RPMI8226 (cell line): ENCODE measurements at places on chromosomes 13 and 19.

DNA sequence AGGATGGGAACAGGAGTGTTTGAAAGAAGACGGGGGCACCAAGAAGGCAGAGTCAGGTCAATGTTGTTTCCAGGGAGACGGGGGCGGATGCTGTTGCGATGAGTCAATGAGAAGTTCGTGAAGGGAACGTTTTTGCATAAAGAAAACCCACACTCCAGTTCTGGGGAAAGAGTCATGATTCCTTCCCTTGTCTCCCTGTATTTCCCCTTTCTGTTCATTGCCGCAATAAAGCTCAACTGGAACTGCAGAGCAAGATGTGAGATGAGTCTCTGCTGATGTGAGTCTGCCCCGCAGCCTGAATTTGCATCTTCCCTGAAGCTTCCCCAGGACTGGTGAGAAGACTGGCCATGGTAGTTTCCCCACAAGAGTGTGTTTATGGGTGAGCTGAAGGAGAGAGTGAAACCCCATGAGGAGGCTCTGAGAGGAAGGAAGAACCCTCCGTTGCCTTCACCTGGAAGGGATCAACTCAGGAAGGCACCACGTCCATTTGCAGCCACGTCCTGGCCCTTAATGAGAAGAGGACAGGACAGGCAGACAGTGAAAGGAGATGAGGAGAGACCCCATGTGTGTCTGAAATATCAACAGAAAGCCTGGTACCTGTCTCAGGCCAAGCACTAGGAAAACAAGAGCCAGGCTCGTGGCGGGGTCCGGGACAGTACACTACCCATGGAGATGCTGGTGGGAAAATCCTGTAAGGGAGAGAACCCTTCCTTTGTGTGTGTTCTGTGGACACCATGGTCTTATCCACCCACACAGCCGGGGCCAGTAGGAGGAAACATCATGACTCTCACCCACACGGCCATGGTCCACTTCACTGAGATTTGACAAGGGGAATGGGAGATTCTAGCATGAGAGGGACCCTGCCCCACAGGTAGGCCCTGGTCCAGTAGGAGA, 13.7 kb downstream of the LILRA1 start:
- no peak for DNase-seq

GRCh38 chr13:73107481-73107880, 48.7 kb downstream of the KLF5 start:
- no peak for DNase-seq

DNA sequence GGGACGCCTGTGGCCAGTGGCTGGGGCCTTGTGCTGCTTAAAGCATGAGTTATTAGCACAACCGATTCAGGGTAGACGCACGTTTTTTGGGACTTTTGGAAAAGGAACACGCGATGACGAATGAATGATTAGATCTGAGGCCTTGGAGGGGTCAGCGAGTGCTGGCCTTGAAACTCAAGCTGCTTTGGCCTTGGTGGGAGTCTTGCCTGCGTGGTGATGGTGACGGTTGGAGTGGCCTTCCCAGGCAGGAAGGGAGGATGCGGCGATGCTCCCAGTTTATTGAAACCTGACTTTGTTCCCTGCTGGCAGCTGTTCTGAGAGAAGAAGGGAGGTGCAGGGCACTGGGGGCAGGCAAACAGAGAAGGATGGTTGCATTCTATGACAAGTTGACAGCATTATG, 63.1 kb upstream of the RNF113B start:
- DNase-seq, result no peak

GRCh38 chr13:29844441-29844840, 6.0 kb downstream of the UBL3 start:
- no peak for DNase-seq

DNA sequence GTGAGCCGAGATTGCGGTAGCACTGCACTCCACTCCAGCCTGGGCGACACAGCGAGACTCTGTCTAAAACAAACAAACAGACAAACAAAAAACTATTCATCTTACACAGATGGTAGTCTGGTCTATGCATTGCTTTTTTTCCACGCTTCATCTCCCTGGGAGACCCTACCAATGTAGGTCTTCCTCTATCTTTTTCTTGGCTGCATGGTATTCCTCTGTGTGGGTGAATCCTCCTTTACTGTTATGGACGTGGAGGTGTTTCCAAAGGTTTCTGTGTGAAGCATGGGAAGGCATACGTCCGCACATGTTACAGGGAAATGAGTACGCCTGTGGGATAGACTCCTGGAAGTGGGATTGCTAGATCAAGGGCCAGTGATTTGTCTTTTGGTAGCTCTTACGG, 5.6 kb downstream of the BICRA start:
- DNase-seq, result no peak

DNA sequence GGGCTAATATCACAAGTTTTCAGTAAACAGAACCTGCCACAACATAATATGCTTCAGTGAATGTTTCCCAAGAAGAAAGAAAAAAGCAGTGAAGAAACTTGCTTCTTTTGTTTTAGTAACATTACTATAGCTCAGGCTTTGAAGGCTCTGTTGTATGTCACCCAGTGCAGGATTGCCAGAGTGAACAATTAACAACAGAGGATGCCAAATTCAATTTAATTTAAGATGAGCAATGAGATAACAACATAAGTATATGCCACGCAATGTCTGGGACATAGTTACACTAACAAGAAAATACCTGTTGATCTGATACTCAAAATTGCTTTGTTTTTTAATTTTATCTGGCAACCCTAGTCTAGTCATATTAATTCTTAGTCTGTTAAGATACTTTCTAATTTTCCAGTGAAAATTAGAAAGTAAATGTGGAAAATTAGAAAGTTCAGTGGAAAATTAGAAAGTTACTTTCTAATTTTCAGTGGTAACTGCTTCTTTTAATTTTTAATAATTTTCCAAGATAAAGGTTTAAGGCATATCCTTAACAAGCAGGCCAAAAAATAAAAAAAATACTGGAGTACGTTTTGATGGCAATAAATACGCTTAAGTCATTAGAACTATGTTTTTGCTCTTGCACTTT, 336.3 kb downstream of the SLITRK6 start:
- no peak for DNase-seq

- peak; percentile 90 for DNase-seq
These were observed at the start of gene ZNF626 for GRCh38 chr19:20661150-20661819. Gene ZNF626 (minus strand): TSS chr19:20661571. CDS start chr19:20661446, 125 bp downstream.

GRCh38 chr19:13022859-13023636, 27.8 kb downstream of the NFIX start:
- DNase-seq, result peak; percentile 93

DNA sequence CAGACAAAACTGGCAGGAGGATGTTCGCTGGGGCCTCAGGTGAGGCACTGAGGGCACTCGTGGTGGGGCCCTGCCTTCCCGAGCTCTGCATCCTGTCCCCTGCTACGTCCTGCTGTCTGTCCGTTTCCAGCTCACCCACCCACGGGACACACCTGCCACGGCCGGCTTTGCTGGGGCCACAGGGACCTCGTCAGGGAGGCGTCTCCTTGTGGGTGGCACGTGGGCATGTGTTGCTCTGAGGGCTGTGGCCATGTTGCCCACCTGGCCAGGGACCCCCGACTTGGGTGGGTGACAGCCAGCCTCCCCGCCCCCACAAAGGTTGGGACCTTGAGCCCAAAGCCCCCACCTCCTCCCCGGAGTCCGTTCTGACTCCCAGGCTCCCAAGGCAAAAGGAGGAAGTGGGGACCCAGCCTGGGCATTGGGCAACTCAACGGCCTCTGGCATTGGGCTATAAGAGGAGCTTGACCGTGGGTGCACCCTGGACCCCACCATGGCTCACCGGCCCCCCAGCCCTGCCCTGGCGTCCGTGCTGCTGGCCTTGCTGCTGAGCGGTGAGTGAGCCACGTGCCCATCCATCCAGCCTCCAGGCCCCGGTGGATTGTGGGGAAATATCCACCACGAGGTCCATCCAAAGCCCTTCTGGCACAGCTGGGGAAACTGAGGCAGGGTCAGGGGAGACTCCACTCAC, at the start of gene PRTN3:
Gene PRTN3 (plus strand): TSS at position 481 of the 688 bp plus-strand sequence. CDS start 10 bp downstream, at position 491.
- no peak for DNase-seq

- peak; percentile 18 for DNase-seq
These were observed 67.8 kb downstream of the GADD45B start for GRCh38 chr19:2543463-2544442.

DNA sequence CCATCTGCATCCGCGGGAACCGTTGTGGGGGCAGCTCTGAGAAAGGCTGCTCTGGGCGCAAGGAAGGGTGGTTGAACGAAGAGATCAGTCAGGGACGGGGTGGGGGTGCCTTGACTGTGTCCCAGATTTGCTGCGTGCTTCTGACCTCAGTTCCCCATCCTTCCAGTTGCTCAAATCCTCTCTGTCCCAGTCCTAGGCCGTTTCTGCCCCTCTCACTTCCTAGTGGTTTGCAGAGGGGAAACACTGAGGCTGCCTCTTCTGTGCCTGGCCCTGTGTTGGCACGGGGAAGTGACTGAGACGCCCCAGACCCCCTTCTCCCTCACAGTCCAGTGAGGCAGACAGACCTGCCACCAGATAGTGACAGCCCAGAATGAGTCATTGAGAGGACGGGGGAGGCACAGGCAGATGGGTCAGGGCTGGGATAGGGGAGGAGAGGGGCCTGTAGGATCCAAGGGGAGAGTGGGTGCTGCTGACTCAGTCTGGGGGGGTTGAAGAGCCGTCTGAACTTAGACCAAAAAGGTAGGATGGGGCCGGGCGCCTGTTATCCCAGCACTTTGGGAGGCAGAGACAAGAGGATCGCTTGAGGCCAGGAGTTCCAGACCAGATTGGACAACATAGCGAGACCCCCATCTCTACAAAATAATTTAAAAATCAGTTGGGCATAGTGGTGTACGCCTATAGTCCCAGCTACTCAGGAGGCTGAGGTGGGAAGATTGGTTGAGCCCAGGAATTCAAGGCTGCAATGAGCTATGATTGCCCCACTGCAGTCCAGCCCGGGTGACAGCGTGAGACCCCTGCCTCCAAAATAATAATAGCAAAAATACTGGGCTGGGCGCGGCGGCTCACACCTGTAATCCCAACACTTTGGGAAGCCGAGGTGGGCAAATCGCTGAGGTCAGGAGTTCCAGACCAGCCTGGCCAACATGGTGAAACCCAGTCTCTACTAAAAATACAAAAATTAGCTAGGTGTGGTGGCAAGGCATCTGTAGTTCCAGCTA, 26.5 kb downstream of the NUMBL start:
- no peak for DNase-seq

DNA sequence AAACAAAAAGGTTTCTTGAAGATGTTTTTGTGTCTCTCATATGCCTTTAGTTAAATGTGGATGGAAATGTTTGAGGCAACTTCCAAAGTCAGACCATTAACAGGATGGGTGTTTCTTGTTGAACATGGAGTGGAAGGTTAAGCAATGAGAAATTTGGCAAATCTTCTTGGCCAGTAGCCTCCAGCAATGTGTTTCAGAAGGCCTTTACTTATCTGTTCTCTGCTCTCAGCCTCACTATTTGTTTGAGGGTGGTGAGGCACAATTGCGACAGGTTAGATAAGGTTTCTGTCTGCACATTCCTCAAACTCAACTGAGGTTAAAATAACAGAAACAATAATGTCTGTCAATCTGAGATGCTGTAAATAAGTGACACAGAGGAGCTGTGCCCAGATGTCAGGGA, 1019.0 kb downstream of the DIAPH3 start:
- no peak for DNase-seq

- DNase-seq, result no peak
These were observed 408.0 kb downstream of the DIAPH3 start for GRCh38 chr13:59755632-59756290.

GRCh38 chr13:29575098-29575497, 20.4 kb downstream of the SLC7A1 start:
- DNase-seq, result no peak

GRCh38 chr13:65112123-65112522, 2118.0 kb downstream of the PCDH9 start:
- DNase-seq, result no peak

- DNase-seq, result no peak
These were observed 37.2 kb upstream of the SOHLH2 start for GRCh38 chr13:36251526-36251925.

- DNase-seq, result no peak
These were observed 9.6 kb upstream of the UBL3 start for GRCh38 chr13:29859971-29860370.

DNA sequence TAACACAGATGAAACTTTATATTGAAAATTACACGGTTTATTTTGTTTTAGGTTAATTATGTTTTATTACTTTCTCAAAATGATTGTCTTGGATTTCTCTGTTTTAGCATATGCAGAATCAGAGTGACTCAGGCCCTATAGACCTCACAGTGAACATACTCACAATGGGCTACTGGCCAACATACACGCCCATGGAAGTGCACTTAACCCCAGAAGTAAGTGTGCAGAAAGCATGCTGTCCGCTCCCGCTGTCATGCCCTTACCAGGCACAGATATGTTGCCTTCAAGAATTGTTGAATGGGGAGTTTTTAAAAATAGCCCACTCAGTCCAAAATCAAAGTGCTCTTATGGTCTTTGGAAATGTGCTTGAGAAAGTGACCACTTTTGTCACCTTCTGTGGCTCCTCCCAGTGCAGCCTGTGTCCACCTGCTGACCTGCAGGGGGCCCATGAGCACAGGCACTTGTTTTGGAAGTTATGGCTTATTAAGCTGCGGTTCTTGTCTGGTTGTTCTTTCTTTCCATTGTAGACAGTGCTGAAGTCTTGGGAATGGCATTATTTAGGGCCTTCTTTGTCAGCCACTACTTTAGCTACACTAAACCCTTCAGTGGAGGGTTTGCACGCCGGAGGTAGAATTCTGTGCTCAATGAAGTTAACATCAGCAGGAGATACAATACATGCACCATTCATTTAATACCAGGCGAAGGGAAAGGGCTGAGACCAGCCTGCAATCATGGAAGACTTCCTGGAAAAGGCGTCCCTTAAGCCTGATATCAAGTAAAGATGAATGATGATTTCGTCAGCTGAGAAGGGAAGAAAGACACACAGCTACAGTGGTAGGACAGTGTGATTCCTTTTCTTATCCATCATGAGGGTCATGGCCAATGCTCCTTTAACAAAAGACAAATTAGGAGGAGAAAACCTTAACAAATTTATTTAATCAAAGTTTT, 36.7 kb downstream of the CUL4A start:
- no peak for DNase-seq

DNA sequence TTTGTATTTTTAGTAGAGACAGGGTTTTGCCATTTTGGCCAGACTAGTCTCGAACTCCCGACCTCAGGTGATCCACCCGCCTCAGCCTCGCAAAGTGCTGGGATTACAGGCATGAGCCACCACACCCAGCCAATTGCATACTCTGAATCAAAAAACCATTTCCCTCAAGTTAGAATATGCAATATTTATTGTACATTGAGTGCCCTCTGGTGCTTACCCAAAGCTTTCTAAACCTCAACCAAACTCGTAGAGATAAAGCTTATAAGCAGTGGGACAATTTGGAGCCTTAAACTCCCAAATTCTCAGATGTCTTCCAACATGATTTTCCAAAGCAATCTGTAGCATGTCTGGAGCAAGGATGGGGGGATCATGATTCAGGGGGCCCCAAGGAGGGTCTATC, 22.4 kb downstream of the RFXAP start:
- DNase-seq, result no peak

DNA sequence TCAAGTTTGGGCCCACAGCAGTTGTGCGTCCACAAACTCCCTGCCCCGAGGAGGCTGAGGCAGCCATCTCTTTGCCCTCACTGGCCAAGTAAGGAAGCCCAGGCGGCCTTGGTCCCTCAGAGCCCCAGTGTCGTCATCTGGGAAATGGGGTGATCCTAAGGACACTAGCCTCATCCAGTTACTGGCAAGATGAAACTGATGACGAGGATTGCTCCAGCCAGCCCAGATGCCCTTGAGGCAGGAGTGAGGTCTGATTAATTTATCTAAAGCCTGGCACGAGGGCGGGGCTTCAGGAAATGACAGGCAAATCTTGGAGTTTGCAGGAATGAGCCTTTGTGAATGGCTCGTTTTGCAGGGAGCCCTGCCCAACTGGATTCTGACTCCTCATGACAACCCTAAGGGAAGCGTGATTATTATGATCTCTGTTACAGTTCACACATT, 5.6 kb downstream of the LIPE start:
- DNase-seq, result no peak

- peak; percentile 90 for DNase-seq
These were observed at the start of gene ZNF599 for GRCh38 chr19:34772697-34773554. Gene ZNF599 (minus strand): TSS chr19:34773215. CDS start chr19:34772841, 374 bp downstream.
